Activated CD8-positive, alpha-beta T cell treated with anti-CD3 and anti-CD28 coated beads for 36 hours (primary cell): ENCODE measurements at places on chromosomes 4 and X. TPM values are rescaled to one million over a fixed set of nuclear protein-coding genes. Genes with fewer than 3 reads are reported as not detected.

DNA sequence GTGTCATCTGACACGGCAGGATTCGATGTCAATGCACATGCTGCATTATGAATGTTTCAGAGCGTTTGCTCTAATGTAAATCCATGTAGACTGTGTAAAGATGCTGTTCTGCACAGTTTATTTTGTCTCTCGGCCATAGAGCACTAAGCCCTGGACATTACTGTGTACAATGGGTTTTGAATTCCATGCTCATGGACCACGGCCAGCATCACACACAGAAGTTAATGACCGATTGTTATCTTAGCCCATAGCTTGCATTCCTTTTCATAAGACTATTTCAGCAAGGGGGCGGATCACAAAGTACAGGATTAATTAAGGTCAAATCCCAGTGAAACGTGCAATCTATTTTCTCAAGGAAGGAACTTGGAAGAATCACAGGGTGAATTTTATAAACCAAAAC, 286.1 kb upstream of the TENM3 start:
- no peak overlapping the region for H3K27ac ChIP-seq
- DNase-seq, result no peak
- no peak overlapping the region for H3K4me3 ChIP-seq

DNA sequence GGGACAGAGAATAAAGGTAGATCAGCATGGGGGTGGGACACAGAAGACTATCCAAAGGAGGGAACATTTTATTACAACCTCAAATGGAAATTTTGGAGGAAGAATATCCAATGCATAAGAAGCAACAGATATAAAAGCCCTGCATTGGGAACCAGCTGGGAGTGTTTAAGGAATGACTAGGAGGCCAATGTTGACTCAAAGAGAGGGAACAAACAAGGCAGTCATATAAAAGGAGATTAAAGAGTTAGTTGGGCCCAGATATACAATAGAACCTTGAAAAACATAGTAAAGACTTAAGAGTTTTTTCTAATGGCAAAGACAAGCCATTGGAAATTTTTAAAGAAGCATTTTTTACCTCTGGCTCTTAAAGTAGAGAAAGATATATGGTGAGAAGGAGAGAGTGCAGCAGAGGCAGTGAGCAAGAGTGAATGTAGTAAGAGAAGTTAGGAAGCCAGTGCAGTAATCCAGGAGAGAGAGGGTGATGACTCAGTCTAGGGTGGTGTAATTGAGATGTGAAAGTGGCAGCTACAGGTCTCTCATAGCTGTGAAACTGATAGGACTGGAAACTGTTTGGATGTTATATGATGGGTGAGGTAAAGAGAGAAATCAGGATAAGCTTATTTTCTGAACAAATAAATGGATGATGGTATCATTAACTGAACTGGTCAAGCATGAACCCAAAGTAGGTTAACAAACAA, 182.2 kb upstream of the ATOH1 start:
- no peaks in the 10 kb centered on the region for H3K36me3 ChIP-seq
- H3K4me3 ChIP-seq, result no peak overlapping the region
- no peaks in the 10 kb centered on the region for H3K4me1 ChIP-seq

DNA sequence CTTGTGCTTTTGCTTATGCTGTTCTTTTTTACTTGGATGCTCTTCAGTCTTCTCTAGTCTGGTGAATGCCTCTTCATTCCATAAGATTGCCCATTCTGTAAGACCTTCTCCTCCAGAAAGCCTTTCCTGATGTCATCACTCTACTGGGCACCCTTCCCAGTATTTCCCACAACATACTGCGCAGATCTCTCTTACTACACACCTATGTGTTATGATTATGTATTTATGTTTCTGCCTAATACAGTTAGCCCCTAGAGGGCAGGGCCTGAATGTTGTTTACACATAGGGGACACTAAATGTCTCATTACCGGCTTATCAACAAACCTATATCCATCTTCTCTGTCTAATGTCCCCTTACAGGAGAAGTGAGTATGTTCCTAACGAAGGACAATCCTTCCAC, 21.1 kb downstream of the AIFM1 start:
- peaks cover 28% of the 10 kb centered on the region for H3K36me3 ChIP-seq
- H3K27ac ChIP-seq, result no peak overlapping the region
- DNase-seq, result no peak
- H3K4me3 ChIP-seq, result no peak overlapping the region

GRCh38 chr4:145195167-145195952, 15.0 kb upstream of the OTUD4 start:
- no peaks in the 10 kb centered on the region for H3K4me1 ChIP-seq
- peaks cover 7% of the 10 kb centered on the region for H3K27me3 ChIP-seq
- no peak for DNase-seq
- no peak overlapping the region for H3K27ac ChIP-seq
- H3K4me3 ChIP-seq, result no peak overlapping the region
- no peaks in the 10 kb centered on the region for H3K36me3 ChIP-seq

GRCh38 chr4:69859140-69859685, 732 bp downstream of the SULT1E1 start:
- H3K36me3 ChIP-seq, result no peaks in the 10 kb centered on the region
- no peaks in the 10 kb centered on the region for H3K27me3 ChIP-seq
- H3K4me1 ChIP-seq, result no peaks in the 10 kb centered on the region
- H3K27ac ChIP-seq, result no peak overlapping the region

- H3K27me3 ChIP-seq, result no peaks in the 10 kb centered on the region
- DNase-seq, result no peak
- H3K36me3 ChIP-seq, result no peaks in the 10 kb centered on the region
Measured at GRCh38 chrX:93985344-93986307, 311.6 kb downstream of the FAM133A start.

GRCh38 chrX:108464604-108465003, 25.0 kb downstream of the COL4A5 start:
- no peaks in the 10 kb centered on the region for H3K4me1 ChIP-seq
- H3K36me3 ChIP-seq, result no peaks in the 10 kb centered on the region

DNA sequence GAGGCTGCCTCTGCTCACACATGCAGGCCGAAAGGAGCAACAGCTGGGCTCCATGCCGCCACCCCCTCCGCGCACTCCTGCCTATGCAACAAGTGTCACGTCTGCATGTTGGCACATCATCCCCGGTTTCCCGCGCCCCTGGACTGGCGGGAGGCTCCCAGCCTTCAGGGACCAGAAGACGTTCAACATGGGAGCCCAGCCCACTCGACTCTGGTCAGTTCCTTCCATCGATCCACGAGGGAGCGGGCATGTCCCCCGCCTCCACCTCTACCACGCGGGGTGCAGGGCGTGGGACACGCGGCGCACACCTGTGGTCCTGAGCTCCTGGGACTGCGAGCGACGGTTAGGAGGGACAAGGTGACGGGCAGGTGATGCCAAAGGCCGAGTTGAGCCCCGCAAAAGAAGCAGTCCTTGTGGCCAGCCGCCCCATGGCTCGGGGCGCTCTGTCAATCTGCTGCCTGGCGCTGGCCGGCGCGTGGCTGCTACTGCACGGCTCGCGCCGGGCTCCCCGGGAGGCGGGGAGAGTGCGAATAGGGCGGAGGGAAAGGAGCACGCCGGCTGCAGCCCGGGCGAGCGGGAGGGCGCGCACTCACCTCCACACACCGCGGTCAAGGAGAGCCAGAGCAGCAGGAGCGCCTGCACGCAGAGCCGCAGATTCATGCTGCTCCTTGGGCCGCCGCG, 645 bp downstream of the APLN start:
- peaks cover 3% of the 10 kb centered on the region for H3K4me1 ChIP-seq
- no peaks in the 10 kb centered on the region for H3K36me3 ChIP-seq
- DNase-seq, result peak; percentile 33
- H3K27me3 ChIP-seq, result peaks cover 10% of the 10 kb centered on the region
- no peak overlapping the region for H3K27ac ChIP-seq

TMPRSS11A gene
- total RNA-seq, result not detected

GC gene
- not detected for total RNA-seq

GLOD5 gene
- total RNA-seq, result not detected

KLF8 gene
- 0.76 TPM for total RNA-seq

FMR1NB gene
- not detected for total RNA-seq

DGAT2L6 gene
- total RNA-seq, result not detected

PCDH19 gene
- total RNA-seq, result not detected

PNCK gene
- 1.1 TPM for total RNA-seq
